ENCODE measurements at places on chromosomes 1 and 21.

DNA sequence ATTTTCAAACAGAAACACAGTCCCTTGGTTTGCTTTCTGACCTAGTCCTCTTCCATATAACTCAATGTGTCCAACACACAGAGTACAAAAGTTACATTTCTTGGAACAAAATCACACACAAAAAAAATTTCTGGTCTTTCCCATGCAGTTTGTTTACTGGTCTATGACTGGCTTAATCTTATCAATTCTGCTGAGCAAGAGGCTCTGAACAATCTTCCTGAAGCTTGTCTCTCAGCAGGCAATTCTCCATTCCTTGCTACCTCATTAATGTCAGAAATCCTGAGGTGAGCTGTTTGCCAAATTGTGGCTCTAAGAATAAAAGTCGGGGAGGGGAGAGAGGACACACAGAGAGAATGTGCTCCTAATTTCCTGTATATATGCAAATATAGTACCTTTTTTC is 423.6 kb downstream of the HLX start:
- DNase-seq = no peak

DNA sequence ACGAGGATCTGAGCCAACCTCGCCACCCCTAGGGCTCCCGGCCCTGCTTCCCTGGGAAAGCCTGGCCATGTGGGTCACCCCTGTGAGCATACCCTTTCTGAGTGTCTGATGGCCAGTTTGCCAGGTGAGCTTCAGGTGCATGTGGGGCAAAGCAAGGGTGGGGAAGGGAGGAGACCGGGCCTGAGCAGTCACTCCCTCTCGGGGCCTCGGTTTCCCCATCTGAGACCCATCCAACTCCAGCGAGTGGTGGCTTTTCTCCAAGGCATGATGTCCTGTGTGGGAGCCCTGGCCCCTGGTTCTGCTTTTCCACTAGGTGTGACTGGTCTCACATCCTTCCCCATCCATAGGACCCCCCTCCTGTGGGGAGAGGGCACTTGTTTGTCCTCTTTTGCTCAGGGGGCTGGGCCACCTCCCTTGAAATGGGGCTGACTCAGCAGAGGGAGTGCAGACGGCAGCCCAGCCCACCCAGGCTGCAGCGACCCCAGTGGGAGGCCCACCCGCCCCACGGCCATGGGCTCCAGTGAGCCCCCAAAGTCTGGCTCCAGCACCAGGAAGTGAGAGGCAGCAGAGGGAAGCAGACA is 1.7 kb upstream of the WNT9A start:
- DNase-seq = no peak

DNA sequence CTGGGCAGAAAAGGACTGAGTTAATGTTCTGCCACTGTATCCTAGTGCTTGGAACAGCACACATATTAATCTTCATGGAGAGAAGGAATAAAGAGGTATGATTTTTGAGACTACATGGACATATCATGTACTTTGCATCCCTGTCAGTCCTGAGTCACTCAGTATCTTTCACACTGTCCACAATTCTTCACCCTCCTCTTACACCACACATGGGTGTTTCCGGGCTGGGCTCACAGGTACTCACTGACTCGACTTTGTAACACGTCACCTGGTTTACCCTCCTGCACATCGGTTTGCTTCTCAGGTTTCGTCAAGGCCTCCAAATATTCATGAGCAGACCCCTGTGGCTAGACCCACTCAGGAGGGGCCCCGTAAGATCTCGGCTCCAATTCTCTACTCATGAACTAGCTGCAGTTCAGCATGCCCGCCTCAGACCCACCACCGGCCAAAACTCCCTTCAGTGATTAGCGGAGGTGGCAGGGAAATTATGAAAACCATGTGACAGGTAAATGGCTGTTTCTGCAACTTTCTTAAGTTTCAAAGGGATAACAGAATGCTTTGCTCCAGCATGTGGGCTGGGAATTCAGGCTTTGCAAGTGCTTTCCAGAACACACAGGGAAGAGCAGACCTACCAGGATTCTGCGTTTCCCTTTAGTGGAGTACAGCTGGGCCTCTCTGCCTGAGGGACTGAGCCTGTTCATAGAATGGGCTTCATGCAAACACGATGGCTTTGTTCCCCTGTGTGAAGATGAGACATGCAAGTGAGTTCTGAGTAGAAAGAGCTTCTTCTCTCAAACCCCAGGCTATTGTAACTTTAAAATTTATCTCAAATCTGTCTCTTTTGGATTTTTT is 31.3 kb upstream of the TRABD2B start:
- DNase-seq = no peak

DNA sequence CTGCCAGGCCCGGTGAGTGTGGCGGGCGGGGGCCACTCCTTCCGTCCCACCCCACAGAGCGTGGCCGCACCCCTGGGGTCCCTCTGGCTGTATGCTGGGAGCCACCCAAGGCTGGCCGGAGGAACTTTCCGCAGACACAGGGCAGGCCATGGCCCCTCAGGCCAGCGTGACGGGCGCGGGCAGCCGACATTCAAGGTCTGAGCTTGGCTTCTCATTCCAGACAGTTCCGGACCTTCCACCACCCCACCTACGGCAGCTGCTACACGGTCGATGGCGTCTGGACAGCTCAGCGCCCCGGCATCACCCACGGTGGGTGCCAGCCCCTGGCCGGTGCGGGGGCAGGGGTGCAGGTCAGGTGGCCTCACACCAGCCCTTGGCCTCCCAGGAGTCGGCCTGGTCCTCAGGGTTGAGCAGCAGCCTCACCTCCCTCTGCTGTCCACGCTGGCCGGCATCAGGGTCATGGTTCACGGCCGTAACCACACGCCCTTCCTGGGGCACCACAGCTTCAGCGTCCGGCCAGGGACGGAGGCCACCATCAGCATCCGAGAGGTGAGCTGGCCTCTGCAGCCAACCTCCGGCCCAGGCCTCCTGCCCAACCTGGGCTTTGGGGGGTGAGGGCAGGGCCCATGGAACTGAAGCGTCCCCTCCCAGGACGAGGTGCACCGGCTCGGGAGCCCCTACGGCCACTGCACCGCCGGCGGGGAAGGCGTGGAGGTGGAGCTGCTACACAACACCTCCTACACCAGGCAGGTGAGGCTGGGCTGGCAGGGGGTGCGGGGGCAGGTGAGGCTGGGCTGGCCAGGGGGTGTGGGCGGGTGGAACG is 7.3 kb downstream of the SCNN1D start:
- no peak for DNase-seq

DNA sequence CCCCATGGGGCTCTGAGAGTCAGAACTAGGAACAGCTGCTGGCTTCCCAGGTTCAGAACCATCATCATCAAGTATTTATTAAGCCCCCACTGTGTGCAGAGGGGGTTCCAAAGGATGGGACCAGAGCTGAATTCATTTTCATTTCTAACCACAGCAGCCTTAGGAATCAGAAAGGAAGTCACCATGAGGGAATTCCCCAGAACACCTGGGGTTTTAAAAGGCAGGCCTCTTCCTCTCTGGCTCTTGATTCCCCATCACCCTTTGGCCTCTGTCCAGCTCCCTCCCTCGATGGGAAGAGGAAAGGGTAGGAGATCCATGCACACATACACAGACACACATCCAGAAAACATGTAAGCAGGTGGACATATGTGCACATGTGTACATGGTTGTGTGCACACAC is 1.3 kb upstream of the KCNN3 start:
- no peak for DNase-seq

GRCh38 chr1:234260578-234260977 is 112.7 kb upstream of the COA6 start:
- DNase-seq = peak; percentile 50

DNA sequence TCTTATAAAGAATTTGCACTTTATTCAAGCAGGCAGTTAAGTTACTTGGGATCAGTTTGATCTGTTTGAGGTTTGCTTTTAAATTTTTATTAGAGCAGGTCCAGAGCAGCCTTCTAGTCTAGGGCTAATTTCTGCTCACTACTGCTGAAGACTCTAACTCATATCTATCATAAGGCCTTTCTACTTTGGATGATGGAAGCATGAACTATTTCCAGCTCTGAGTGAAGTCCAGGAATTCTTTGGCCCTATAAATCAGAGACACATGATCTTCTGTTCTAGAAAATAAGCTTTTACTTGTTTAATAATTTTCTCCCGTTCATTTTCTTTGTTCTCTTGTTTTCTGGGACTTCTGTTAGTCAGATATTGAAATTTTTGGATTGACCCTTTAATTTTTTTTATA is 14.7 kb downstream of the NIBAN1 start:
- no peak for DNase-seq

- DNase-seq = no peak
Observed at GRCh38 chr1:222107267-222107666, 365.4 kb upstream of the DUSP10 start.

GRCh38 chr1:213530611-213531320 is 457.0 kb upstream of the PROX1 start:
- no peak for DNase-seq

GRCh38 chr1:29984862-29985605 is 738.4 kb downstream of the MATN1 start:
- no peak for DNase-seq

- no peak for DNase-seq
Observed at GRCh38 chr1:58999676-59000075, 215.8 kb upstream of the JUN start.

GRCh38 chr1:33349081-33349759 is 28.3 kb upstream of the A3GALT2 start:
- DNase-seq = peak; percentile 17

DNA sequence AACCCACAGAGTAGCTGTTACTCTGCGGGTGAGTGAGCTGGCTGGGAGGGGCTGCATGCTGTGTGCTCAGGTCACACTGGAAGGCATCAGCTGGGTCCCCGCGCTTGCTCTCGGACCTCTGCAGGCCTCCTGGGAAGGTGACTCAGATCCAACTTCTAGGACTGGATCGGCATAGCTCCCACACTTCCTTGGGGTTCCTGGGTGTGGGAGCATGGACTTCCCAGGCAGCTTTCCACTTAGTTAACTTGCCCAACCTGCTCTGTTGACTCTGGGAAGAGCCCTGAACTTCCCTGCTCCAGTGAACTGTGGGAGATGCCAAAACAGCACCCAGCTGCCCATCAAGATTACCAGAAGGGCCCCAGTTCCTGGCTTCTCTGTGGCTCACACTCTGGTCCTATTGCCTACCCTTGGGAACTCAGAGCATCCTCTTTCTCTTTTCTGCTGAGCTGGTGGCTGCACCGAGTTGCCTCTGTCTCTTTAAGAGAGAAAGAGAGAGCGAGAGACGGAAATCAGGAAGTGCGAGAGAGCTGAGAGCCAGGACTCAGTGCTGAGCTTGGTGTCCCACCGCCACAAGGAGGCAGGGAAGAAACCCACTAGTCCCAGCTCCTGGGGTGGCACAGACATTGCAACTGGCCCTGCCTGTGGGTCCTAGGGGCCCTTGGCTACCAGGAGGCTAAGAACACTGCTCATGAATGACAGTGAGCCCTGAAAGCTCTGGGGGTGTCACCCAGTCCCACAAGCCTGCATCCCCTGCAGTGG is at the start of gene IKBKE:
IKBKE (plus strand) TSS at position 544 of the 759 bp plus-strand sequence. CDS start 2,752 bp downstream, outside the sequence.
- DNase-seq = peak; percentile 96

GRCh38 chr1:207493212-207493611 is 2.7 kb upstream of the CR1 start:
- no peak for DNase-seq

DNA sequence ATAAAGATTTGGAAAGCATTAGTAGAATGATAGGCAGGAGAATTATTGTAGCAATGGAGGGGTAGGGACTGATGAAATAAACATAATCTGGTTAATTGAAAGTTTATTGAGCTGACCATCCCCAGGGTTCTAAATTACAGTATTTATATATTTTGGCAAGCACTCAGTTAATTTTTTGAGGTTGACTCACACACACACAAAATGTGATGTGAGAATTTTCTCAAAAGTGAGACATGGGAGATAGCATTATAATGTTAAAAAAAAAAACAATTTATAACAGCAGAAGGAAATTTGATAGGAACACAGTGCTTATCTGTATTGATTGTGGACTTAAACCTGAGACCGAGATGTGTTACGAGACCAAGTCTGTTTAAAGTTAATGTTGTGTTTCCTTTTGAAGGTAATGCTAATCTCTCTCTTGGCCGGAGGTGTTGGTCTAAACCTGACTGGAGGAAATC is 24.6 kb downstream of the TRIM45 start:
- no peak for DNase-seq

GRCh38 chr1:6096243-6097116 is 50.8 kb downstream of the KCNAB2 start:
- DNase-seq = no peak
